ENCODE measurements at places on chromosomes 6 and 20.
A peak's percentile ranks its signal among the peaks of the same experiment; 100 is the strongest.

GRCh38 chr6:135347887-135348286 is 149.7 kb downstream of the AHI1 start:
- DNase-seq = no peak

DNA sequence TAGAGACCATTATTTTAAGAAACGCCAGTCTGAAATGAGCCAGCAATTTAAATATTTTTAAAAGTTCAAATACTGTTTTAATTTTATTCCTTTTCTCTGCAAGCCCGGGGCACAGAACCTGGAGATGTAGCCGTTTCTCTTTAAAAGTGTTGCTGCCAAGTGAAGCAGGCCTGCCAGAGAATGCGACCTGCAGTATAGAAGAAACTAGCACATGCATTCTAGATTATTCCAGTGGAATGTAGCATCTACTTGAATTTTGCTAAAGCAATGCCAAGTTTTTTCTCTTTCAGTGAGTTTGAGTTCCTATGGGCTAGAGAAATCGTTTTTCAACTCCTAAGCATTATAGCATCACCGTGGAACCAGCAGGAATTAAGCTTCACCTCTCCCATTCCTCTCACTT is 101.3 kb downstream of the QRSL1 start:
- DNase-seq = no peak

- no peak for DNase-seq
Measured at GRCh38 chr20:15061955-15062354, 724.5 kb upstream of the FLRT3 start.

DNA sequence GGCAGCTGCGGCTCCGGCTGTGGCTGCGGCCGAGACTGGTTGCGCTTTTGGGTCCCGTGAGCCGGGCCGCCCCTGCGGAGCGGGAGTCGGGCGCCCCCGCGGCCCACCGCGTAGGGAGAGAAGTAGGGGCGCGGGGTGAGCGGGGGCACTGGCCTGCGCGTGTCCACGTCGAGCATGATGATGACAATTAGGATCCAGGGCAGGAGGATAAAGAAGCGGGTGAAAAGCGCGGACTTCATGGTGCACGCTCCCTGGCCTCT is 739 bp downstream of the B3GAT2 start:
- no peak for DNase-seq

DNA sequence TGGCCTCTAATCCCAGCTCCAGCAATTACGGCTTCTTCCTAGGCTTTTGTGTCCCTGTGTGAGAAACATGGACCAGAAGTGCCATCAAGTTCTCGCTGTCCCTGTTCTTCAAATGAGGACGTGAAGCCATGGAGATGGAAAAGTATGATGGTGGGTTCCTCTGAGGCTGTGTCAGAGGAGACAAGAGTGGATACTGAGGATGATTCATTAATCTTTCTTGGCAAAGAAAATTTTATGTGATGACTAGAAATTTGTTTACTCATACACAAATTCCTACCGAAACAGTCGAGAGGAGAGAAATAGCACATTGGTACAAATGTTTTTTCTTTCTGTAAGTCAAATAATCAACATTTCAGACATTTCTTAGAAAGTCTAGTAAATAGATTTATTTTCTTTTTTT is 35.0 kb upstream of the PNRC1 start:
- DNase-seq = no peak

GRCh38 chr20:60192326-60192725 is 234.1 kb downstream of the CDH26 start:
- DNase-seq = no peak

- no peak for DNase-seq
Measured at GRCh38 chr6:63637865-63638445, 2.4 kb downstream of the PHF3 start.

- DNase-seq = no peak
Measured at GRCh38 chr20:33769043-33769442, 37.2 kb downstream of the ZNF341 start.

GRCh38 chr20:2314759-2315439 is 19.1 kb downstream of the TGM3 start:
- peak; percentile 91 for DNase-seq

- DNase-seq = no peak
Measured at GRCh38 chr6:115363379-115363778, 697.3 kb downstream of the FRK start.

DNA sequence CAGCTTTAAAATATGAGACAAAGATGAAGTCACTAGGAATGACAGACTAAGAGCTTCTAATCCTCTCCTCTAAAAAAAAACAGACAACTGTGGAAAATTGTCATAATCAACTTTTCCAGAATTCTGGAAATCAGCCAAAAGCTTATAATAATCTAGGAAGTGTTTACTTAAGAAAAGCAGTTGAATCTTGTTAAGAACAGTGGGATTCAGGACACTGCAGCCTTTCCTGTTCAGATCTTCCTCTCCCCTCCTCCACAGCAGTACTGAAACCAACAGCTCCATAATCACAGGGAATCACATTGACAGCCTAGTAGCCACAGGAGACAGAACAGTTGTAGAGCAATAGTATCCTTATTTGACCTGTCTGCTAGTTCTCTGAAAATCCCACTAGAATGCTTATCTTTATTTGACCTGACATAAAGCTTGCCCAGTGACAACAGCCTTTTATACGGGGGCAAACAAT is 41.6 kb downstream of the IBTK start:
- peak; percentile 11 for DNase-seq

- no peak for DNase-seq
Measured at GRCh38 chr6:6781873-6782227, 193.3 kb downstream of the LY86 start.

GRCh38 chr20:23515250-23515939 is 24.5 kb downstream of the CST8 start:
- DNase-seq = no peak

DNA sequence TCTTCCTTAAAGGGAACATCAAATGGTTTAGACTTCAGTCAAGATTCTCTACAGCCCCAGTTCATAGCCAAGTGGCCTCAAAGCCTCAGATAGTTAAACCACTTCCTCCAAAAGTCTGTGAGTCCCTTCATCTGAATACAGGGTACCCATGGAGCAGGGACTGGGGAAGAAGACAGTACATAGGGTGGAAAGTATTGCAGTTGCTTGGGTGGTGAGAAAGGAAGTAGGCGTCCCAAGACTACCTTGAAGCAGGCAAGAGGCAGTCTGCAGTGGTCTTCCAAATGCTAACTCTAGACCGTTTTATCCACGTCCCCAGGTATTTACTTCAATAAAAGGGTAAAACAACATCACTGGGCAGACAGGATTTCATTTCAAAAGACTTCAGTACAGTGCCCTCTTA is 2.0 kb downstream of the FYN start:
- DNase-seq = no peak

GRCh38 chr6:149766156-149766769 is 16.7 kb downstream of the PCMT1 start:
- no peak for DNase-seq

- DNase-seq = no peak
Measured at GRCh38 chr20:22523499-22524392, 60.6 kb downstream of the FOXA2 start.

DNA sequence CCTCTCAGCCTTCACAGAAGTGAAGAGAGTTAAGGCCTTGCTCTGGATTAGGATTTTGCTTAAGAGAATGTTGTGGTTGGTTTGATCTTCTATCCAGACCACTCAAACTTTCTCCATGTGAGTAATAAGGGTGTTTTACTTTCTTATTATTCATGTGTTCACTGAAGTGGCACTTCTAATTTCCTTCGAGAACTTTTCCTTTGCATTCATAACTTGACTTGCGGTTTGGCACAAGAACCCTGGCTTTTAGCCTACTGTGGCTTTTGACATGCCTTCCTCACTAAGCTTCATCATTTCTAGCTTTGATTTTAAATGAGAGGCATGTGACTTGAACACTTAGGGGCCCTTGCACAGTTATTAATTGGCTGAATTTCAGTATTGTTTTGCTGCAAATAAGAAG is 166.1 kb upstream of the OPRM1 start:
- no peak for DNase-seq

GRCh38 chr6:167796192-167796981 is 30.3 kb upstream of the AFDN start:
- DNase-seq = no peak

GRCh38 chr6:13934721-13935120 is 10.0 kb downstream of the RNF182 start:
- DNase-seq = no peak

- DNase-seq = no peak
Measured at GRCh38 chr6:11628562-11628961, 91.0 kb downstream of the TMEM170B start.

DNA sequence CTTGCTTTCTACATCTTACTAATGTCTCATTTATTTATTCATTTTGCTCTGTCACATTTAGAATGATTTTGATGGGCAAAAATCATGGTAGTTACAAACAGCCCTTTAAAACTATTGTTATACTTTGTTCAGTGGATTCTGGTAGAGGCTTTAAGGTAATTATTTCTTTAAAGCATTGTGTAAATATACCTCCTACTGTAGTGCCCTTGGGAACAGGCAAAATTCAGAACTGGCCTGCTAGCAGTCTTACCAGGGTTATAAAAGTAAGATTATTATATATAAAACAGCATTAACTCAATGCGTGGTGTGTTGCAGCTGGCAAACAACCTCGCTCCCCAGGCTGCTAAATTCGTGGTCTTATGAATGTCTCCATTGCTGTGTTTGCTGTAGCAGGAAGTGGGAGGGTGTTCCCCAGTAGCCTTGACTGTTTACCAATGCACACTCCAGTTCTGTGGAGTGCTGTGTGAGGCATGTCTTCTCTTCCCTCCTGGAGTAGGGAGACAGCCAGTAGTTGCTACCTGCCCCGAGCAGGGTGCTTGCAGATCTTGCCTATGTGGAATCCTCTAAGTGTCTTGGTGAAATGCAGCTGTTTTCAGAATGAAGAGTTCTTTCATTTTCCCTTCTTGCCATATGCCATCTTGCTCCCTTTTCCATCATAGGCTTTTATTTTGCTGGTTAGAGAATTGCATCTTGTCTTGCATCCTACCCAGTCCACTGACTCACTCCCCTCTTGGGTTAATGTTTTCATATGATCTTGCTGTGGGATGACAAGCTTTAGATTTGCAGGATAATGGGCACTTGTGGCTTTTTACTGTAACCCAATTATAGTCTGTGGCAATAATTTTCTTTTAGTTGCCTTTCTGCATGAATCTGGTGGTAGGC is 45.3 kb downstream of the IGF2R start:
- DNase-seq = no peak

DNA sequence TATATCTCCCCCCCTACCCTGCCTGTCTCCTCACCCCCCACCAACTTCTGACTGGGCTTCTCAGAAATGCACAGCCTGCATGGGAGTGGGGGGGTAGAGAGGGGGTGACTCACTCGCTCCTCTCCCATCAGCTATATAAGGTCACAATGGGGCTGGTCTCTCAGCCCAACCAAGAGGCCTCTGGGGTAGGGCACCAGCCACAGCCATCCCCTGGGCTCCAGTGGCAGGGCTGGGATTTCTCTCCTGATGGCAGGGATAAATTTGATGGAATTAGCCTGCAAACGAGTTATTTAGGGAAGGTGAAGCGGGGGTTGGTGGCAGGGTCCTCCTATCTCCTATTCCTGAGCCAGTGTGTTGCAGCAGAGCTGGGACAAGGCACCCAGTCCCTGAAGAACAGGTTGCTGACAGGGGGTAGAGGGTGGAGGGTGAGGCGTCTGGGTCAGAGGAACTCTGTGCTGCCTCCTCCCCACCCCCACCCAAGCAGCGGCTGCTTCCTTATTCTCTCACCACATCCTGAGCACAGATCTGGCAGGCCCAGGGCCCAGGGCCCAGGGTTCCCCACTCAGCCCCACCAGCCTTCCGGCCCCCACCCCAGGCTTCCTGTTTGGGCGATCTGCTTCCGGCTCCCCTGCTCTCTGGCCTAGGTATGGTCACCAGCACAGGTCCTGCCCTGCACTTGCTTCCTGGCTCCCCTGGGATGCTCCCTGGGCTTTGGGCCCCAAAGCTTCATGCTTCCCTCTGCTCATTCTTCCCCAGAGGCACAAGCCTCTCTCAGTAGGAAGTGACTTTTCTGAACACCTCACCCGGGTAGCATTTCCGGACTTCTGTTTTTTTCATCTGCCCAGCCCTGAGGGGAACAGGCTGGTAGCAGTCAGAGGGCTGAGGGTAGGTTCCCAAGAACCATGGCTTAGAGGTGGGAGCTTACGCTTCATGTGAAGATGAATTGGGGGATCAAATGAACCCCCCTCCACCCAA is 4.0 kb downstream of the PPP1R18 start:
- DNase-seq = peak; percentile 93

- DNase-seq = no peak
Measured at GRCh38 chr6:133242637-133243585, 1.8 kb downstream of the EYA4 start.

DNA sequence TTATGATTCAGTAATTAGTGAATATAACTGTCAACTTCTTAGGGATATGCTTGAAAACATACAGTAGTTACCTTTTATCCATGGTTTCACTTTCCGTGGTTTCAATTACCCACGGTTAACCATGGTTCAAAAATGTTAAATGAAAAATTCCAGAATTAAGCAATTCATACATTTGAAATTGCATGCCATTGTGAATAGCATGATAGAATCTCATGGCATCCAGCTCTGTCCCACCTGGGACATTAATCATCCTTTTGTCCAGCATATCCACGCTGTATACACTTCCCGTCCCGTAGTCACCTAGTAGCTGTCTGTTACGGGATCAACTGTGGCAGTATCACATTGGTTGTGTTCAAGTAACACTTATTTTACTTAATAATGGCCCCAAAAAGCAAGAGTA is 781.7 kb upstream of the CITED2 start:
- no peak for DNase-seq

GRCh38 chr20:35833241-35833640 is 61.4 kb downstream of the PHF20 start:
- DNase-seq = no peak

- no peak for DNase-seq
Measured at GRCh38 chr6:26172608-26172968, 85.4 kb downstream of the HFE start.

DNA sequence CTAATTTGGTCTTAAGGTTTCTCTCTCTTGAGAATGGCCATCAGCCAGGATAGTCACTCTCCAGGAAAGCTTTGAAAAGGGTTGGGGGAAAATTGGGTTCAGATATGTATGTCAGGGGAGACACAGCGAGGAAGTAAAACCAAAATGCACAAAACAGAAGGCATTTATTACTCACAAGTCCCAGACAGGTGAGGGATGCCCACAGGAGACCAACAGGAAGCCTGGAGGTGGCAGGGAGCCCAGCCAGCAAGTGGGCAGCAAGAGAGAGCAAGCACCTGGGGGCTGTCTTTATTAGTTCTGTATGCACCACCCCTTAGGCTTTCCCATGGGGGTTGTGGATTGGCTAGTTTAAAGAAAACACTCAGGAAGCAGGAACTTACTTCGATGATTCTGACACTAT is 707.7 kb downstream of the KIF16B start:
- no peak for DNase-seq

- no peak for DNase-seq
Measured at GRCh38 chr6:45494416-45495135, 116.8 kb upstream of the SUPT3H start.

DNA sequence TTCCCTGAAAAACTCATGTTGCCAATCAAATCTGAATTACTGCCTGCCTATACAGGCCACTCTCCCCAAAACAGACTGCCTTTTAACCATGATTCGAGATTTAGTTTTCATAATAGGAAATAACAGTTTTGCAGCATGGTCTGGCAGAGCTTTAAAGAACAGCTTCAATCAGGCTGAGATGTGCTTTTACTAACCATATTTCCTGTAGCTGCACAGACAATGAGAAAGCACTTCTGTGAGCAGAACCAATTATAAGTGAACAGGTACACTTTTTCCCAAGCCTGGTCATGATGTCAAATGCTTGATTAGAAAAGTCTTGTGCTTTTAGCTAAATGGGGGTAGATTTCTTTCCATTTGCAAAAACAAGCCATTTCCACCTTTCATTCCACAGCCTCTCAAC is 108.2 kb downstream of the THEMIS start:
- DNase-seq = no peak

- DNase-seq = no peak
Measured at GRCh38 chr6:131952886-131953509, 1.8 kb upstream of the CCN2 start.

Data from K562 (cell line).